NCI-H187 (cell line): ENCODE measurements at places on chromosomes 7 and 10.

DNA sequence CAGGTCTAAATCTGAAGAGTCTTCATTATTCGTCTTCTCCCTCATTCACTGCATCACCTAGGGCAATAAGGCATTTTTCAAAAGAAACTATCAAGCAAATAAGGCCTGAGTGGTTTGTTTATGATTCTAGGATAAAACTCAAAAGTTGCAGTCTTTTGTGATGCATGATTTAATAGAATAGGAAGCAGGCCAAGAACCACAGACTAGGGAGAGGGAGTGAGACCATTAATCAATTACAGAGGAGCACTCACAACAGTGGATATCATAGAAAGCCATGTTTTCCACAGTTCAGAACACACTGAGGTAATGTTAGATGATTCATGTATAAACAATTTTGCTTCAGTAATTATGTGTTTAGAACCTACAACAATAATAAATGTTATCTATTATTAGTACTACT, 87.8 kb upstream of the LRRTM3 start:
- DNase-seq, result no peak

DNA sequence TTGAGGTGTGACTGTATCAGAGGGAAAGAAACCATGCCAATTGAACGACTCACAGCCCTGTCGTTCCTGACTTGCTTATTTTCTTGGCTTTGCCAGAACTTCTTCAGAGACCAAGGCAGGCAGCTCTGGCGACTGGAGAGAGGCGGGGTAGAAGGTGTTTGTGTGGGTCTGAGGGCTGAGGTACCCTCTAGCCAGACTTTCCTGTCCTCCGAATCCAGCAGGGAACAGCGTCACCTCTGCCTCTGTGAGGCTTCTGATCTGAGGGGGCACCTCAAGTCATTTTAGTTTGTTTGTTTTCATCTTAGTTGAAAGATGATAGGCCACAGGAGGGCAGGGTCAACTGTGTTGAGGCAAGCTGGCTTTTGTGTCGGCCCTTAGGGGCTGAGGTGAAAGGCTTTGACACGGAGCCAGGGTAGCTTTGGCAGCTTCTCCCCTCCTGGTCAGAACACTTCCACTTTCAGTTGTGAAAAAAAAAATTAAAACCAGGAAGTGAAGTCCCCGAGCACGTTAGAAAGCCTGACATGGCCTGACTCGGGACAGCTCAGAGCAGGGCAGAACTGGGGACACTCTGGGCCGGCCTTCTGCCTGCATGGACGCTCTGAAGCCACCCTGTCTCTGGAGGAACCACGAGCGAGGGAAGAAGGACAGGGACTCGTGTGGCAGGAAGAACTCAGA, 1.9 kb downstream of the ACSL5 start:
- DNase-seq, result no peak

DNA sequence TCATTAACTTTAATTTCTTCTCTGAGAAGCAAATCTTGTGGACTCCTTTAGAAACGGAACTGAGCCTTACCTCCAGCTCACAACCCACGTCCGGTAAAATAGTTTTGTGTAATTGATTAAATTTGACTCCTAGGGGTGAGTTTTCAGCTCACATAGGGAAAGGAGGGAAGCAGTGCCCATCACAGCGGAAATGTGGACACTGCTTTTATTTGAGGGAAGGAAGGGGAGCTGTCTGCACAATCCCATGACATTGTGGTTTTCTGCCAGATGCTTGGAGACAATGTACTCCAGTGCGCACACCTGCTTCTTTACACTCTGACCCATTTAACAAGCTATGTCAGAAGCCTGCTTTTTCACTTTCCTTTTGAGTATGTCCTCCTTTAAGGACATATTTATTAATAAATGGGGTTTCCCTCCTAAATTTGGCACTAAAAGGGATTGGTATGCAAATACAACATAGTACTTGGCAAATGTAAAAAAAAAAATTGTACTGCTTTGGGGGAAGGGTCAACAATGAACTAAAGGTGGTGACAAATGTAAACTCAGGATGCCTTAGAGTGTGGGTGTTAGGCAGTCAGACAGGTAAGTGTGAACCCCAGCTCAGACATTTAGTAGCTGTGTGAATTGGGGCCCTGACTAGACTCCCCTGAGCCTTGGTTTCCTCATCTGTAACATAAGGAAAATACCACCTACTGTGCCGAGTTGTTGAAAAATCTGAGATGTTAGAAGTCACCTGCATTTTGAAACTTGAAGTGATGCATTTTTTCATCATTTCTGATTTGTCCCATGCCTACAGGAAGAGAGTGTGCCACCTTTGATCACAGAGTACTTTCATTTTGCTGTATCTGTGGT, 90.2 kb upstream of the KLF6 start:
- DNase-seq, result peak; percentile 16

GRCh38 chr7:75906991-75907667, 7.8 kb upstream of the POR start:
- DNase-seq, result no peak

DNA sequence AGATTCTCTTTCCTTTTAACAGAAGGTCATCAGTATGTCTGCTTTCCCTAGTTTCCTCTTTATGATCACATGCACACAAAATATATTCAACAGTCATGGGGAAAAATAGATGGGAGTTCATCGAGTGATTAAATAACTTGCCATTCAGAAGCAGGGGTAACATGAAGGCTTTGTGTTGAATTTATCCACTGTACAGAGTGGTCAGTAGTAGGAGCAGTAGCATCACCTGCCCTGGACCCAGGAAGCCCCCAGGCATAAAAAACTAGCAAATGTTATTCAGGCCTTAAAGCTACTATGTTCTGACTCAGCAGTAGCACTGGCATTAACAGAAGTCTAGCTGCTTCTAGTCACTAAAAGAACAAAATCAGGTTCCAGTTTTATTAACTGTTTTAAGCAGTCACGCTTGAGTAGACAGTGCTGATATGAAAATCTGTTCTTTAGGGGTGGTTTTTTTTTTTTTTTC, 31.4 kb upstream of the FAM133B start:
- DNase-seq, result no peak

- DNase-seq, result no peak
Observed at GRCh38 chr7:137591421-137591837, 247.9 kb upstream of the PTN start.

GRCh38 chr10:34347131-34347530, 468.0 kb downstream of the PARD3 start:
- no peak for DNase-seq

GRCh38 chr7:97982647-97983046, 7.3 kb downstream of the OCM2 start:
- peak; percentile 74 for DNase-seq

DNA sequence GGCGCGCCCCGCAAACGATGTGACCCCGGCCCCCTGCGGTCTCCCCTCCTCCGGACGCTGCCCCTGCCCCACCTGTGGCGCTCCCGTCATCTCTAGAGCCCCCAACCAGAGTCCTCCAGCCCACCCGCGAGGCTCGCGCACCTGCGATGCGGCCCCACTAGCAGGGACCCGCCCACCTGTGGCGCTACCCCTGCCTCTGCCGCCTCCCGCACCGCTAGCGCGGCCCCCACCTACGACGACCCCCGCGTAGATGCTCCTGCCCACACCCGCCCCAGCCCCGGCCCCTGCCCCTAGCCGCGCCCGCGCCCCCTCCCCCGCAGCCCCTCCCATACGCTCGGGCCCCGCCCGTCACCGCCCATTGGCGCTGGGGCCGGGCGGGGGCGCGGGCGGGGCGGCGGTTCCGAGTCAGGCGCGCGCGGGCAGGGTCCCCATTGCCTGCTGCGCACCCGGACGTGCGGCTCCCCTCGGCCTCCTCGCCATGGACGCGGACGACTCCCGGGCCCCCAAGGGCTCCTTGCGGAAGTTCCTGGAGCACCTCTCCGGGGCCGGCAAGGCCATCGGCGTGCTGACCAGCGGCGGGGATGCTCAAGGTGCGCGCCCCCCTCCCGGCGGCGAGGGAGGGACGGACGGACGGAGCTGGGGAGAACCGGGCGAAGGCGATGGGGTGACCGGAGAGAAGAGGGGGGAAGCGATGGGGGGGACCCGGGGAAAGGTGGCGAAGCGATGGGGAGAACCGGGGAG, at the start of gene PFKP:
TSS of gene PFKP (plus strand) at position 431 of the 741 bp plus-strand sequence. CDS start at position 479, 48 bp downstream.
- no peak for DNase-seq

GRCh38 chr10:42864575-42864974, 82.0 kb downstream of the BMS1 start:
- no peak for DNase-seq

DNA sequence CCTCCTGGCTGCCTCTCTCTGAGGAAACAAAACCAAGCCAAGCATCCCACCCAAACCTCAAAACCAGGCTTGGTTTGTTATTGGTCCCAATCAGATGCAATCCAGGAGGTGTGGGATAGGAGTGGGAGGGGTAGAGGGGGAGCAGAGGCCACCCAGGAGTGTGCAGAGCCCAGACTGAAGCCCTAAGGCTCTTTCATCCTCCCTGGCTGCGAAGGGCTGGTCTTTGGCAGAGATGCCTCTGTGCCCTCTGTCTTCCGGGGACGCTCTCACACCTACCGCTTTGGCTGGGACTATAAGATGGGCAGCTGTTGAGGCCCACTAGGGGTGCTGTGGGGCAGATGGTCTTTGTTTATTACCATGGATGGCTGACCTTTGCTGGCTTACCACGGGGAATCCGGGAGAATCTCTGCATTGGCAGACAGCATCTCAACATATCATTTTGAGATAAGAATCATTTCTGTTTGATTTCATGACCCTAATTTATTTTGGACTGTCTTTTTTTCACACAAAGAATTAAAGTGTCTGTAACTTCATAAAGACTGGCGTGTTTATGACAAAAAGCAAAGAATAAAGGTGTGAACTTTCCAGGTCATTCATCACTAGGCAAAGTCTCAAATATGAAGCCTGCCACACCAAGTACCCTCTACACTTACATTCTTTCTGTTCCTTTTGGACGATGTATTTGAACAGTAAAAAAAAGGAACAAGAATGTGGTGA, 6.5 kb upstream of the DENND2A start:
- no peak for DNase-seq

GRCh38 chr10:51881213-51881612, 181.8 kb upstream of the CSTF2T start:
- no peak for DNase-seq
